Upper lobe of left lung (tissue), 6 donors: ENCODE measurements at places on chromosomes 7 and 10.

DNA sequence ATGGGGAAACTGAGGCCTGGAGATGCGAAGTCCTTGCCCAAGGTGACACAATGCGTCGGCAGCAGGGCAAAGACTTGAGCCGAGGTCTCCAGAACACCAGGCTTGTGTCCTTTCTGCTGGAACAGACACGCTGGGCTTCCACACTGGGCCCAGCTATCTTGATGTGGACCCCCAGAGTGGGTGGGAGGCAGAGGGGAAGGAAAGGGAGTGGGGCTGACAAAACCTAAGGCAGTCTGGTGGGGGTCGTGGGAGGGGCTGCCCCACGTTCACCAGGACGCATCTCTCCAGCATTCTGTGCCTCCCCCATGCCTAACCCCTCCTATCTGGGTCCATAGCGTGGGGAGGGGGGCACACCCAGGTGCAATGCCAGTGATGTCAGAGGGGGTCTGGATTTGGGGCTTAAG lies 38.1 kb downstream of the PPIF start:
- DNase-seq: no peak
- no peaks in the 10 kb centered on the region for H3K36me3 ChIP-seq
- peaks cover 14% of the 10 kb centered on the region for H3K4me1 ChIP-seq

DNA sequence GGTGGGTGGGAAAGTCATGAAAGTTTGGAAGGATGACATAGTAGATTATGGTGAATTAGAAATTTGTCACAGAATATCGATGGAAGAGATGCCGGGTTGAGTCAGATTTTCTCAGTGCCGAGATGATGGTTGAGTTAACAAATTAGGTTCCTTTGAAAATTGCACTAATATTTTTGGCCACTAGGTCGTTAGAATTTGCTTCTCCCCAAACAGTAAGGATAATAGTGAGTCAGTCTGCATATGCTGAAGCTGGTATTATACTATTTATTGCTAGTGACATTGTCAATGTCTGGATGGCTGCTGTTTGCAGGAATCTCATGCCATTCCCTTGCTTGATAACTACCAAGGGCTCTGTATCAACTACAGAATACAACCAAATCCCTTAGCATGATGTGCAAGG lies 37.7 kb upstream of the MINDY3 start:
- H3K27ac ChIP-seq: no peak overlapping the region
- no peaks in the 10 kb centered on the region for H3K36me3 ChIP-seq

- H3K4me3 ChIP-seq: no peak overlapping the region
- H3K36me3 ChIP-seq: no peaks in the 10 kb centered on the region
- H3K27ac ChIP-seq: peak overlapping the region; percentile 23
- no peak for DNase-seq
Measured at GRCh38 chr10:127983344-127984100, 76.6 kb downstream of the PTPRE start.

- no peak overlapping the region for H3K27ac ChIP-seq
- no peaks in the 10 kb centered on the region for H3K36me3 ChIP-seq
- no peak overlapping the region for H3K4me3 ChIP-seq
- H3K27me3 ChIP-seq: no peaks in the 10 kb centered on the region
- peak; percentile 6 for DNase-seq
Measured at GRCh38 chr10:48234295-48234694, 40.2 kb downstream of the FRMPD2 start.

DNA sequence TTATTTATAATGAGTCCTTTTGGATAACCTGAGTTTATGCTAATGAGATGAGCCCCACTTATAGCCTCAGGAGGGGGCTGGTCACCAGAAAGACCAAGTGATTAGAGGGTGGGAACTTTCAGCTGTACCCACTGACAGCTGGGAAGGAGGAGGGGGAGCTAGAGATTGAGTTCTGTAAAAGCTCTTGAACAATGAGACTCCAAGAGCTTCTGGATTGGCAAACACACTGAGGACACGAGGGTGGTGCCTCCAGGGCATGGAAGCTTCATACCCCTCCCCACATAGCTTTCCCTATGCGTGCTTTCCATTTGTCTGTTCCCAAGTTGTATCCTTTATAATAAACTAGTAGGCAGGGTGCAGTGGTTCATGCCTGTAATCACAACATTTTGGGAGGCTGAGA lies 20.3 kb downstream of the MRPS24 start:
- H3K27me3 ChIP-seq: no peaks in the 10 kb centered on the region
- H3K36me3 ChIP-seq: no peaks in the 10 kb centered on the region
- no peak overlapping the region for H3K27ac ChIP-seq
- DNase-seq: no peak
- H3K4me3 ChIP-seq: no peak overlapping the region

DNA sequence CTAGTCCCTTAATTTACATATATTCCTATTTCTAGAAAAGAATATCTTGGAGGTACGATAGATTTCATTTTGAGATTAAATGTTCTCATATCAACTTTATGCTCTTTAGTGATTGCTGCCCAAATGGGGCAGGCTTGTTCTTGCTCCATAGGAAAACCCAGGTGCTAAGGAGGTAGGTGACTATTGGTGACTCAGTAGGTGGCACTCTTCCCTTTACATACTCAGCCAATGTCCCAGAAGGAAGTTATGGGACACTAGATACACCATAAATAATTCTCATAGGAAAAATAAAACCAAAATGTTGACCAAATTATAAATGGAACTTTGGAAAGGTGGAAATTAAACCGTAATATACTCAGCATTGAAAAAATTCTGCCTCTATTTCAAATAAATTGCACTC lies 4.0 kb downstream of the SKAP2 start:
- H3K4me1 ChIP-seq: peaks cover 22% of the 10 kb centered on the region
- DNase-seq: no peak
- no peak overlapping the region for H3K4me3 ChIP-seq
- no peaks in the 10 kb centered on the region for H3K27me3 ChIP-seq

GRCh38 chr7:14685167-14685566 lies 217.4 kb downstream of the DGKB start:
- DNase-seq: no peak
- H3K27ac ChIP-seq: no peak overlapping the region
- no peak overlapping the region for H3K4me3 ChIP-seq
- no peaks in the 10 kb centered on the region for H3K36me3 ChIP-seq
- no peaks in the 10 kb centered on the region for H3K27me3 ChIP-seq
- H3K4me1 ChIP-seq: no peaks in the 10 kb centered on the region

DNA sequence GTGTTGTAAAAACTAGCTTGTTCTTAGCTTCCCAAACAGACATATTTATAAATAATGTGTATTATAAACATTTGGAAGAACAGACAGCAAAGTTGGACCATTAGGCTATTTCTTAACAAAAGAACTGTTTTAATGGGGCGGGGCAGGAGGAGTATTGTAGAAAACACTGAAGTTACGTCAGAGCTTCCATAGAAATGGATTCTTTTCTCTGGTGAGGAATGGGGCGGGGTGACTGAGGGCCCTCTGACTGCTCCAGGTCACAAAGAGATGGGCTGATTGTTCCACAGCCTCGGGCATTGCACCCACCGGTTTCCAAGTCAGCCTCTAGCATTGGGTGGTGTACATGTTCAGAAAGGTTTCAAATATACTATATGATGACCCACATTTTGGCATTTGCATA lies 36.8 kb upstream of the ADAM12 start:
- H3K4me1 ChIP-seq: no peaks in the 10 kb centered on the region
- no peaks in the 10 kb centered on the region for H3K36me3 ChIP-seq
- DNase-seq: no peak
- H3K27me3 ChIP-seq: no peaks in the 10 kb centered on the region
- H3K27ac ChIP-seq: no peak overlapping the region

DNA sequence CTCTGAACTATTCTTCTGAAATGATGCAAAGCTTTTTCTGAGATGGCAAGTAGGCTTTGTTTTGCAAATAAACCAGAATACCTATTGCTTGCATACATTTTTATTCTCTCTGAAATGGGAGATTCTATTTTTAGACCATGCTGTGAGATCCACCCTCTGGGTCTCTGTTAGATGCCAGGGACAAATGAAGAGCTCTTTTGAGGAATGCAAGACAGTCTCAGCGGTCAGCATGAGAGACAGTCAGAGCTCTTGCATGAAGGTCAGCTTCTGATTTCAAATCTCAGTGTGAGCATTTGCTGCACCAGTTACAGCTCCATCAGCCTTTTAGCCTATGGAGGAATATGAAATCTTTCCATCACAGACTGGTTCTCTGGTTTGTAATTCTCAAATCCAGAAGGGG lies 429.9 kb upstream of the KLF6 start:
- no peak for DNase-seq
- H3K27ac ChIP-seq: no peak overlapping the region
- H3K4me1 ChIP-seq: no peaks in the 10 kb centered on the region
- no peak overlapping the region for H3K4me3 ChIP-seq
